ENCODE measurements at places on chromosomes 11 and 22.
A peak's percentile ranks its signal among the peaks of the same experiment; 100 is the strongest.

DNA sequence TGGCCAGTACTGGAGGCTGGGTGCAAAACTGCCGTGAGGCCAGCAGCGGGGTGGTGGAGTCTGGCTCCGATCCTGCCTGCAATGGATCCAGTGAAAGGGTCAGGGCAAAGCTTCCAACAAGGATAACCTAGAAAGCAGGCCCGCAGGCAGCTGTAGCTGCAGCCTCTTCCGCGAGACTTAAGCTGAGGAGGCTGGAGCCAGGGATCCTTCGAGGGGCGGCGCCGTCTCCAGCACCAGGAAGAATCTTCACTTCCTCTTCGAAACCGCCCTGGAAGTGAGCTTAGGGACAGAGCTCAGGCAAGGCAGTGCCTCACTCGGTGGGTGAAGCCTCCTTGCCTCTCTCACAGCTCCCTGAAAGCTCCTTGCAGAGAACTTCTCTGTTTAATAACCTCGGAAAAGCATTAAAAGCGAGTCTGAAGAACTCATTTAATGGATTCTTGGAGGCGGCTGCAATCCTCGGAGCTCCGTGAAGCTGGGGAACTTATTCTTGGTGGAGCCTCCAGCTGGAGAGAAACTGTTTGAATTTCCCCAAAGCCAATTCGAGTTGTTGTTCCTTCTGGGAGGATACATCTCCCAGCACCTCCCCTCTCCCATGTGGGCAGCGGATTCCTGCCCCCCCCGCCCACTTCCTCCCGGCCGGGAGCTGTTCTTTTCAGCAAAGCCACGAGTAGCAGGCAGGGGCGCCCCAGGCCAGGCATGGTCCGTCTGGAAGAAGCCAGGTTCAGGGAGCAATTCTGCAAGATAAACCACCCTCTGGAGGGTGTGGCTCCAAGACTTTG, 169.9 kb downstream of the CTTN start:
- peak; percentile 72 for DNase-seq

DNA sequence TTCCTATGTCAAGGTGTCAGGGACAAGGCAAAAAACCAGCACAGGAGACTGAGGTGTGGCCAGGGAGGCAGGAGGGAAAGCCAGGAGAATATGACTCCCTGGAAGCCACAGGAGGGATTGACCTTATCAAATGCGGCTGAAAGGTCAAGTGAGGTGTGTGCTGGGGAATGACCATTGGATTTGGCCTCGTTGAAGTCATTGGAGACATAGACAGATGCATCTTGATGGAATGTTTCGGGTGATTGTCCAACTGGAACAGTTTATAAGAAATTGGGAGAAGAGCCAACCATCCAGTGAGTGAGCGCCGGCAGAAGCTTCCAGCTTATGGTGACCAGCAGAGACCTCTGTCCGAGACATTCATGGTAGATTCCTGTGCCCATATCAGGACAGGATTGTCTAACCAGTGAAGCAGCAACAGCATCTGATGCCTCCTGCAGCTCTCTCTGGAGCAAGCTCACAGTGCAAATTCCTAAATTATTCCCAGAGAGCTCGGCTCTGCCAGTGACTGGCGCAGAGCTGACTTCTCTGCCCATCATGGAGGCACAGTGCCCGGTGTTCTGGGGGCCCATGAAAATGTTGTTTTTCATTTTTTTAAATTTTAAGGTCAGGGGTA, 95.4 kb downstream of the MYO18B start:
- no peak for DNase-seq

DNA sequence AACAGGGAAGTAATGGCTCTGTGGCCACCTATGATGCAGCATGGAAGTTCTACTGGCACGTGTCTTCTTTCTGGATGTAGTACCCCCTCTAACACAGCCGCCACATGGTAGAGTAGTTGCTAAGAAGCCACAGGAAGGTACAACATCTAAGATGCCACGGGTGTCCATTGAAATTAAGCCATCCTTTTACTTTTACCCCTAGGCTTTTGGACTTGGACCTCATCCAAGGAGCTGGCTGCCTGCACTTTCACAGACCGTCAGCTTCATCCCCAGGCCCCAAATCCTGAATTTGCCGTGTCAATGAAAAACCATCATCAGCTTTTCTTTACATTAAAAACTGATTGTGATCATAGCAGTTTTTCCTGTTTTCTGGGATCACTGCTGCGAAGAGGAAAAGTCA, 102.4 kb downstream of the RPL27A start:
- DNase-seq: no peak

DNA sequence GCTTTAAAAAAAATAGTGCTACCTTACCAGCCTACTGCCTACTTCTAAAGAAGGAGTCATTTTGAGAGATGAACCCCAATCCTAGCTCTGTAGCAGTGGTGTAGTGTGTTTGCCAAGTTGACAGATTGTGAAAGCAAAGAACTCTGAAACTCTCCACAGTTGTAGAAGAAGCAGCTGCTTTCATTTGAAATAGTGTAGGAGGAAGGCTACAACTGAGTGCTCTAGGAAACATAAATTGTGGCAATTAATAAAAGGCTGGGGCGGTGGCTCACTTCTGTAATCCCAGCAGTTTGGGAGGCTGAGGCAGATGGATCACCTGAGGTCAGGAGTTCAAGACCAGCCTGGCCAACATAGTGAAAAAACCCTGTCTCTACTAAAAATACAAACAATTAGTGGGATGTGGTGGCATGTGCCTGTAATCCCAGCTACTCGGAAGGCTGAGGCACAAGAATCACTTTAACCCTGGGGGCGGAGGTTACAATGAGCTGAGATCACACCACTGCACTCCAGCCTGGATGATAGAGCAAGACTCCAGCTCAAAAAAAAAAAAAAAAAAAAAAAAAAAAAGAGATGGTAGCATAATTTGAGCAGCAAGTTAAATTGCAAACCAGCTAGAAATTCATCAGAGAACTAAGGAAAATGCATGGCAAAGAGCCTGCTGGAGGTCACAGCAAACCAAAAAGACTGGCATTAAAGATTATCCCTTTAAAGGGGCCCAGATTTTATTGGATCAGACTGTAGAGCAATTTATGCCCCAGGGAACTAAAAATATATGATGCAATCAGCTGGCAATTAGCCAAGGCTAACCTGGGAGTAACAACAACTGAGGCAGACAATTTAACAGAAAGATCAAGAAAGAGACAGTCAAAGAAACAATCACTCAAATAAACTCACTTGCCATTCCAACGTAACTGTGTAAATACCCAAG, 112.6 kb downstream of the LUZP2 start:
- no peak for DNase-seq

GRCh38 chr11:127028648-127029047, 28.1 kb upstream of the KIRREL3 start:
- no peak for DNase-seq

DNA sequence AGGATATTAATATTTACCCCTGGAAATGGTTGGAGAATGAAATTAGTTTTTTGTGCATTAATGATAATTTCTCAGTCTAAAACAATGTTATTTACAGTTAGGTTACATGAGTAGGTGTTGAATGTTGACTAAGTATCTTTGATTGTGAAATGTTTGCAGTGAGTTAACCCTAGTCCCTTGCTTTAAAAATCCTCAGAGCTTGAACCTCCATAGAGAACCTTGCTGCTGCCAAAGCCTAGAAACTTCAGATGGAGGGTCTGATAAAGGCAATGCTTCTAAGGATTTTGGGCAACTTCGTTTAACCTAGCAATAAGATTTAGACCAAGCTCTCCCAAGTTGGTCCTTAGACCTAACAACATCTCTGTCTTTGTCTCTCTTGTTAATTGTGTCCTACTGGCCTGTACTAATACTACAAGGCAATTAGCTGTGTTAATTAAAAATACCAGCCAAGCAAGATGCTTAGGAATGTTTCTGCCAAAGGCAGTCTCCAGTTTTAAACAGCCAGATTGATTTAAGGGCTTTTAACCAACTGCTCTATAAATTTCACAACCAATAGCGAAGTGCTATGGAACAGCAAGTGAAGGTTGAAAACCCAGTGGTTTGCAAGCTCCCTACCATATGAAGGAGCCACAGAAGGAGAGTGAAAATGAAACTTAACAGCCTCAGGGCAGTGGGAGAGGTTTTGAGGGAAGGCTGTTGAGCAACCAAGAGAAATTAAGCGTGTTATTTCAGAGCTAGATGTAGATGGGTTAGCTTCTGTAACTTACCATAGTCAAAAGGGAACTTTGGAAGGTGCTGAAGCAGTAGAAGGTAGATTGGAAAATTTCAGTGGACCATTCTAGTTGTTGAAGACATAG, 295.9 kb upstream of the ANO5 start:
- peak; percentile 59 for DNase-seq

GRCh38 chr11:74011360-74012073, 2.6 kb upstream of the UCP3 start:
- no peak for DNase-seq

- no peak for DNase-seq
Measured at GRCh38 chr22:48628891-48629543, 1198.7 kb downstream of the BRD1 start.

GRCh38 chr11:33898957-33899356, 7.1 kb upstream of the LMO2 start:
- DNase-seq: no peak

GRCh38 chr11:11876458-11876857, 34.7 kb downstream of the USP47 start:
- peak; percentile 34 for DNase-seq

DNA sequence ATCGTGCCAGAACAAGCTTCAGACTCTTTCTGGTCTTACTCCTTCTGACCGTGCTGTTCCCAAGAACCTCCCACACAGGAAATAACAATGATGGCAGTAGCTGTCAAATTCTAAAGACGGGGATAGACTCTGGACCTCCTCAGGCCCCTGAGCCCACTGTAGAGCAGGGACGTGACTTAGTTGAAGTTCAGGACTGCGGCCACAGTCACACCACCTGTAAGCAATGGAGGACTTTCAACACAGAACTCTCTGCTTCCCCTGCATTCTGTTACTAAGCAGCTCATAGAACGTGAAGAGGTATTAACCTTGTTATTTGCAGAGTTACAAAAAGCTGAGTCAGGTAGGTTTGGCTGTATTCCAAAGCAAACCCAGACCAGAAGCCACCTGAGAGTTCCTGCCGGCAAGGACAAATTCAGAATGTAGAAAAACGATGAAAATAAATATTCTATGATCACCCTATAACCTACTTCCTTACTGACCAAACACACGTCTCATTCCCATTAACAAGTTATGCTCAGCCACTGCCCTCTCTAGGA, 12.7 kb downstream of the TMEM45B start:
- DNase-seq: no peak

- no peak for DNase-seq
Measured at GRCh38 chr11:73266646-73267020, 5.5 kb upstream of the P2RY6 start.

DNA sequence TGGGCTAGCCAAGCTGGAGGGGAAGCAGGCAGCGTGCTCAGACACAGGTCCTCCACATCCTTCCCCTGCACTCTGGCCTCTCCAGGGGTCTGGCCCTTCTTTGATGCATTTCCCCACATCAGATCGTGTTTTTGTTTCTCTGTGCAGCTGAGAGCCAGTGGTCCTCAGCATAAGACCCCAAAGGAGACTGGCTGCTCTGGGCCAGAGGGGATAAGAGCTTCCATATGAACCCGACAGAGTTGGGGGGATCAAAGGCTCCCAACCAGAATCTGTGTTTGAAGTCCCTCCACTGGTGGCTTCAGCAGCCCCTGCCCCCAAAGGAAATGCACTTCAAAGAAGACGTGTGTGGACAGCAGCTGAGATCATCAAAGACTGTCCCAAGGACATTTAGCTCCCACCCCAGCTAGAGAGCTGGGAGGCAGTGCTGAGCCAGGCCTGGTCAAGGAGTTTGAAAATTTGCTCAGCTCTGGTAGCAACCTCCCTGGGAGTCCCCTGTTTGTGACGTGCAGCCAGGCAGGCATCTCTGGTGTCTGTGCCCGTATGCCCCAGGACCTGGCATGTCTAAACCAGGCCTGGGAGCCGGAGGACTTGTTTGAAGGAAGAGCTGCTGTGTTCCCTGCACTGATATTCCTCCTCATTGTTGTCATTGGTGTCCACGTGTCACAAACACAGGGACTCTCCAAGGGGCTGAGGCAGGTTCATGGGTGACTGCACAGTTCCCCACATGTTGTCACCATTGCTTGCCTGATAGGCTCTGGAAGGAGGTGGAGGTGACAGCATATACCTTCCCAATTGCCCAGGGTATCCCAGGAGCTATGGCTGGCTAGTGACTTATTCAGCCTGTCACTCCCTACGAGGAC, 99.0 kb downstream of the AMOTL1 start:
- no peak for DNase-seq

DNA sequence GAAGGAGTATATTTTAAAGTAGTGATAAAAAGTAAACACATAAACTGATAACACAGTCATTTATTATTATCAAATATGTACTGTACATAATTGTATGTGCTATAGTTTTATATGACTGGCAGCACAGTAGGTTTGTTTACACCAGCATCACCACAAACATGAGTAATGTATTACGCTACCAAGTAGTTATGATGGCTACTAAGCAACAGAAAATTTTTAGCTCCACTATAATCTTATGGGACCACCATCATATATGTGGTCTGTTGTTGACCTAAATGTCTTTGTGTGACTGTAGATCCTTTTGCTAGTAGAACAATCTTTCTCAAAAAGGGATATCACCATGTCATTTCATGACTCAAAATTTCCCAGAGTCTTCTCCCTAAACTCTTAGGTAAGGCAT, 93.5 kb downstream of the LARGE2 start:
- no peak for DNase-seq

GRCh38 chr22:30279046-30279788, 10.1 kb downstream of the CASTOR1 start:
- DNase-seq: peak; percentile 97

DNA sequence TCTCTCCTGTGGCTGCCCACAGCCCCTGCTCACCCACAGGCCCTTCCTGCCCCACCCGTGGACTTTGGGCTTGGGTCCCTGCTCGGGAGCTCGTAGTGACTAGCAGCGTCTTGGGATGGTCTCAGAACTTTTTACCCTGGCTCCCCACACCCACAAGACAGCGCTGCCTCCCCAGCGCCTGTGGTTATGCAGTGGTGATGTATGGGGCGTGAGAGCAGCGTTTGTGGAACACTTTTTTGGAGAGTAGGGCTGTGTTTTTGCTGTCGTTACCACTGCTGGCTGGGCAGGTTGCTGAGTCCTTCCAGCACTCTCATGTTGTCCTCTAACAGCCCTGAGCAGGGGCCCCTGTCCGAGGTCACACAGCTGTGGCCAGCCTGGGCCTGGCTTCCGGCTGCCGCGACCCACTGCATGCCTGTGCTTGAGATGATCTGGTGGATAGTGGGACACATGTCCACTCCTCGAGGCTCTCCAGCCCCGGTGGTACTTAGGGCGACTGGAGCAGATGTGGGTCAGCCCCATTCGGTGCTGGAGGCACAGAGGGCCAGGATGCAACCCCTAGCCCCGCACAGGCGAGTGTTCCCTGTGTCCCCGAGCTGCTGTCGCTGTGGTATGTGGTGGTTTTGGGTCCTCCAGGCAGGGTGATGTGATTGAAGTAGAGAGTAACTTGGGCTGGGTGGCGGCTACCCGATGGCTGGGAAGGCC, 7.1 kb upstream of the GRAMD4 start:
- DNase-seq: peak; percentile 43
